Spinal cord (tissue), 10 donors: ENCODE measurements at places on chromosomes 16 and 17.

DNA sequence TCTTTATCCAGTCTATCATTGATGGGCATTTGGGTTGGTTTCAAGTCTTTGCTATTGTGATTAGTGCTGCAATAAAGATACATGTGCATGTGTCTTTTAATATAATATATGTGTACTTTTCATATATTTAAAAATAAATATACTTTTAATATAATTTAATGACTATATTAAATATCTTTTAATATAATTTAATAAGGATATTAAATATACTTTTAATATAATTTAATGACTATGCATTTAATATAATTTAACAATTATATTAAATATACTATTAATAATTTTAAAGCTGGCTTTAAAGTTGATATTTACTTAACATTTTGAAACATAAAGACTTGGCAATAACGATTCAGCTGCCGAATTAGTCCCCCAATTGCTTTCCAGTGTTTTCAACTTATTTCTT lies 1.2 kb downstream of the CCL23 start:
- no peak for DNase-seq

DNA sequence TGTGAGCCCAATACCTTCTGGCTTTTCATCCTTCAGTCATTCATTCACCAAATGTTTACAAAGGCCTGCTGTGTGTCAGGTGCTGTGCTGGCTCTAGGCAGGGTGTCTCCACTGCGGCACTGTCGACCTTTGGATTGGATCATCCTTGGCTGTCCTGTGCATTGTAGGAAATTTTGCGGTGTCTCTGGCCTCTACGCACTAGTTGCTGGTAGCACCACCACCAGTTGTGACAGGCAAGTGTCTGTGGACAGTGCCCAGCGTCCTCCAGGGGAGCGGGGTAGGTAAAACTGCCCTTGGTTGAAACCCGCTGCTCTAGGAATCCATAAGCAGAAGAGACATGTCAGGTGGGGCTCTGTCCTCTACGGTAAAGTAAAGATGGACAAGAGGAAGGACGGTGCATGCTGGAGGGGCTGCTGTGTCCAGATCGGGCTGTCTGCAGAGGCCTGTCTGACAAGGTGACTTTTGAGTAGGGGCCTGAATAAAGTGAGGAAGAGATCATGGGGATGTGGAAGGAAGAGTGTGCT lies 123.7 kb downstream of the SNX29 start:
- no peak for DNase-seq

DNA sequence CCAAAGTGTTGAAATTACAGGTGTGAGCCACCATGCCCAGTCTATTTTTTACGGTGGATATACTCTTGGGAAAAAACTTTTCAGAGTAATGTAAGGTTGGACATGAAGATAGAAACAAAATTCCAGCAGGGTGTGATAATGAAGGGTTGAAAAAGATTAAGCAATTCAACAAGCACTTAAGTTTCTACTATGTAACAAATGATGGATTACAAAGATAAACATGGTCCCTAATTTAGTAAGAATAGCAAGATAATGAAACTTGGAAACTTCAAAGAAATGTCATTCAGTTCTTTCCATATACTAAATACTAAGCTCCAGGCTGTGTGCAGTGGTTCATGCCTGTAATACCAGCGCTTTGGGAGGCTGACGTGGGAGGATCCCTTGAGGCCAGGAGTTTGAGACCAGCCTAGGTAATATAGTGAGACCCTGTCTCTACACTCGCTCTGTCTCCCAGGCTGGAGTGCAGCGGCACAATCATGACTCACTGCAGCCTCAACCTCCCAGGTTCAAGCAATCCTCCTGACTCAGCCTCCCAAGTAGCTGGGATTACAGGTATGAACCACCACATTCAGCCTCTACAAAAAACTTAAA lies 31.0 kb downstream of the PSMD12 start:
- DNase-seq = no peak

GRCh38 chr17:17411692-17412091 lies 65.1 kb upstream of the MED9 start:
- no peak for DNase-seq

GRCh38 chr17:59521465-59522126 lies 43.8 kb upstream of the DHX40 start:
- peak; percentile 62 for DNase-seq

GRCh38 chr17:49766918-49767530 lies 3.1 kb upstream of the FAM117A start:
- no peak for DNase-seq

DNA sequence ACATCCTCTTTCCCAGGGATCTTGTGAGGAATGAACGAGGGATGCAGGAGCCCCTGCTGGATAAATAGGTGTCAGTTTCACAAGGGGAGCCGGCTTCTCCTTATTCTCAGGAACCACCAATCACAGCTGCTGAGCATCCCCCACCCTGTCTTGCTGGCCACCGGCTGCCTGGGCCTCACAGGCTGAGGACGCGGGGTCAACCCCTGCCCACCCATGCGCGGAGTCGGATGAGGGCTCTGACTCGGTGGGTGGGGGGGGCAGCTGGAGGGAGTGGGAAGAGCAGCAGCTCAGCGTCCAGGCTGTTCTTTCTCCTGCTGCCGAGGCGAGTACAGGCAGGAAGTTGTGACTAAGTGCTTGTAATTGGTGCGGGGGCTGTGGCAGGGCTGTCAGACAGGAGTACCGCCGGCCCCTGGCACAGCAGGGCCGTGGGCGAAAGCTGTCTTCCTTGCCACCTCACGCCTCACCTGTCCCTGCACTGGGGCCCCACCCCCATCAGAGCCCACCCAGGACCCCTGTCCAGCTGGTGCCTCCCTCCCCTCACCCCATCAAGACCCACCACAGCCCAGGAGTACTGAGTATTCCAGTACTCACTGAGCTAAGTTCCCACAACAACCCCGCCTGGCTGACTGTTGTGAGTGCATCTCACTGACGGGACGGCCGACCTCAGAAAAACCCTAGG lies 11.0 kb upstream of the DPEP1 start:
- DNase-seq = peak; percentile 32

- DNase-seq = no peak
These were observed 2.9 kb downstream of the ATP6V0C start for GRCh38 chr16:2516391-2517240.

DNA sequence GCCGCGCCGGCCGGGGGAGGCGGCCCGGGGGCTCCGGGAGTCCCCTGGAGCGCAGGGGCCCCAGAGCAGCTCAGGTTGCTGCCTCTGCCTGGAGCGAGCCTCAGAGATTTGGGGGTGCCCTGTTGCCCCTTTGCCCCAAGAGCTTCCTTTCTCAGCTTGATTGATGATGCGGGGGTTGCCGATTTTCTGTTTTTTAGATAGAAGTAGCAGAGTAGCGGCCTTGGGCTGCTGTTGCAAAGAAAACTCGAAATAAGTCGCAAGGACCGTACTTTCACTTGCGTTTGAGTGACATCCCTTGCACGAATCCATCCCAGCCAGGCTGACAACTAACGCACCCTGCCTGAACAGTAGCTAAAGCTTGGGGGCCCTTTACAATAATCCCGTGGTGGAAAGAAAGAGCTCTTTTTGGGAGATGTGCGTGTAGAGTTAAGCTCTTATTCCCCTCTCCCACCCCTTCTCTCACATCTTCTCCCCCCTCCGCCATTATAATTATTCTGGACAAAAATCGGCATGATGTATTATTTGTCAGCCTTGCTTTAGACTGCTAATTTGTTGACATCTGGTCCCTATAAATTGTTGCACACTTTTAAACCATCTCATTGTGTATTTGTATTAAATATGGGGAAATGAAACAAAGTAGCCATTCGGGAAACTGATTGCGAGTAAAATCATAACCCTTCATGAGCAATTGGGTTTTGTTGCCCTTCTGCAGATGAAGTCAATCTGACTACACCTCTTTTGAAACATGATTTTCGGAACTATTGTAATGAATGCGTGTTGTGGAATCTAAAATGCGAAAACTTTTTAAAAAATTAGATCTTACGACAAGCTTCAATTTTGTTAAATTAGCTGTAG lies 873 bp downstream of the USP10 start:
- peak; percentile 56 for DNase-seq

DNA sequence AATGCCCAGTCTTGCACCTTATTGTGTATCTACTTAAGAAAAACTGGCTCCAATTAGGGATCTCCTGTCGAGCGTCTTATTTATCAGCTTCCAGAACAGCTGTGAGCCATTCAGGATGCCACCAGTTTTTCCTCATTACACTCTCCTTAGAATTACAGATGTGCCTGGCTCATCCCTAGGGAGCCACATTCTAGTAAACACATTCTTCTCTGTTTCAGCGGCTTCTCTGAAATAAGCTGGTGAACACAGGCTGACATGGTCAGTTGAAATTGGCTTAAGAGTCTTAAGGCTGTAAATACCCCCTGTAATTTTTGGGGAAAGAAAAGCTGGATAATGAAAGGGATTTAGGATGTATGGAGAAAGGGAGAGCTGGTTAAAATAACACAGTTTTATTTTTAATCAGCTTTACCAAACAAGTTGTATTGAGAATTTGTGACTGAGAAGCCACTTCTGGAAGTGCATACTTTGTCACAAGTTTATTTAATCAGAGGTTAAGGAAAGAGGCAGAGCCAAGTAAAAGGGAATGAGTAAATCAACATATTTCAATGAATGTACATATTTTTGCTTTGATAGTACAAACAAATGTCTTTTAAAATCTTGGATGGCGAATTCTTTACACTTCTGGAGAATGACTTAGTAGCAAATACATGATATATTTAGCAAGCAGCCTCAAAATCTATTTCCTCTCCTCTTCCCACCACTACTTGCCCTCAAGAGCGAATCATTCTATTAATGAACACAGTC lies 562.0 kb upstream of the GOT2 start:
- DNase-seq = peak; percentile 6

GRCh38 chr17:9037736-9038135 lies 16.4 kb downstream of the NTN1 start:
- DNase-seq = no peak

DNA sequence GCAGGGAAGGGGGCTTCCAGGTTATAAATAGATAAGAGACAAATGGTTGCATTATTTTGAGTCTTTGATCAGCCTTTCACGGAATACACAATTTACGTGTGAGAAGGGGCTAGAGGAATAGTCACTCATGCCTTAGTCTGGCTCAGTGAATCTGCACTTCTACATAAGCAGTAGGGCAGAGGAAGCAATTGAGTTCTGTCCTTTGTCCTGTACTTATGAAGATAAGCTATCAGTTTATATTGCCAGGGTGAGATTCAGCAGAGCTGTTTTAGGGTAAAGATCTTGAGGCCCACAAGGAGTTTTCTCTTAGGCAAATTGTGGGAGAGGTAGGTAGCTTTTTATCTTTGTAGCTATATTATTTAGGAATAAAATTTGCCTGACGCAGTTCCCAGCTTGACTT lies 33.3 kb downstream of the TOM1L1 start:
- no peak for DNase-seq

DNA sequence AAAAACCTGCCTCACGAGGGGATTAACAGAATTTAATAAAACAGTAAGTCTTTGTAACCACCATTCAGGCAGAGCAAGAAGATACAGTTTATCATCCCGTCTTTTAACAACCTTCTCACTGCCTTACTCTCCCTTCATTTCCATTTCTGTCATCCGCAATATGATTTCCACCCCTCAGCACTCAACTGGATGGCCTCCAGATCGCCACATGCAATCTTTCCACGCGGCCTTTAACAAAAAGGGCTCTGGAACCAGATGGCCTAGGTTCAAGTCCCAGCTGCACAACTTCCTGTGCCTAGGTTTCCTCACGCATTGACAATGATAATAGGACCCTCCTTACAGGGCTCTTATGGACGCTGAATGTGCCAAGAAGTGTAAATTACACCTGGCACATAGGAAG lies 103.6 kb downstream of the GAS7 start:
- DNase-seq = no peak

GRCh38 chr16:81846105-81846504 lies 67.0 kb downstream of the PLCG2 start:
- DNase-seq = no peak

DNA sequence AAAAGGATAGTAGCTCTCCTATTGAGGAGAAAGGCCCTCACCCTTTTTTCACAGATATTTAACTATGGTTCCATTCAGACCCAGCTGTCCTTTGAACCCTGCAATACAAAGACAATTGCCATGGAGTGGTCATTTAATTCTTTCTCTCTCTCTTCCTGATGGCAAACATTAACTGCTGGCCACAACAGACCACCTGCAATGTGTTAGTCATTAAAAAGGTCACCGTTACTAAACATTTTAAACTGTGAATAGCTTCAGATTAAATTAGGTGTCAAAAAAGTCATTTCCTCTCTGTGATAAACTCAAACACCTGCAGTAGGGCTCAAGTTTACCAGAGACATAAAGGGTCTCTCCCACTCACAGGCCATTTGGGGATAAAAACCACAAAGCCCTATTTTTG lies 697.2 kb downstream of the TOX3 start:
- no peak for DNase-seq

GRCh38 chr17:75364078-75364477 lies 41.4 kb downstream of the GRB2 start:
- no peak for DNase-seq

GRCh38 chr17:47204722-47205418 lies 4.3 kb upstream of the MYL4 start:
- DNase-seq = peak; percentile 53

- no peak for DNase-seq
These were observed 26.4 kb upstream of the ABR start for GRCh38 chr17:1206026-1206777.

GRCh38 chr16:53915452-53916160 lies 211.7 kb downstream of the FTO start:
- peak; percentile 53 for DNase-seq

- no peak for DNase-seq
These were observed 139.7 kb upstream of the CDH5 start for GRCh38 chr16:66226762-66227161.

DNA sequence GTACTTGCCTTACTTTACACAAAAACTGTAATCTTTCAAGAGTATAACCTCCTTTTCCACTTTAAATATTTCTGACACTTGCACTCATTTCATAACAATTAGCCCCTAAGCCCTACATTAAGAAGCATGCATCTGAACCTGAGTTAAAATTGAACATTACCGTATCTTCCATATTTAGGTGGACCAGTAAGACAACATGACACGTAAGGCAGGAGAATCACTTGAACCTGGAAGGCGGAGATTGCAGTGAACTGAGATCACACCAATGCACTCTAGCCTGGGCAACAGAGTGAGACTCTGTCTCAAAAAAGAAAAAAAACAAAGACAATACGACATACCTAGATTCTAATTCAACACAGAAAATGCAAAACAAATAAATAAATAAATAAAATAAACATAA lies 7.0 kb downstream of the PHF12 start:
- DNase-seq = no peak

DNA sequence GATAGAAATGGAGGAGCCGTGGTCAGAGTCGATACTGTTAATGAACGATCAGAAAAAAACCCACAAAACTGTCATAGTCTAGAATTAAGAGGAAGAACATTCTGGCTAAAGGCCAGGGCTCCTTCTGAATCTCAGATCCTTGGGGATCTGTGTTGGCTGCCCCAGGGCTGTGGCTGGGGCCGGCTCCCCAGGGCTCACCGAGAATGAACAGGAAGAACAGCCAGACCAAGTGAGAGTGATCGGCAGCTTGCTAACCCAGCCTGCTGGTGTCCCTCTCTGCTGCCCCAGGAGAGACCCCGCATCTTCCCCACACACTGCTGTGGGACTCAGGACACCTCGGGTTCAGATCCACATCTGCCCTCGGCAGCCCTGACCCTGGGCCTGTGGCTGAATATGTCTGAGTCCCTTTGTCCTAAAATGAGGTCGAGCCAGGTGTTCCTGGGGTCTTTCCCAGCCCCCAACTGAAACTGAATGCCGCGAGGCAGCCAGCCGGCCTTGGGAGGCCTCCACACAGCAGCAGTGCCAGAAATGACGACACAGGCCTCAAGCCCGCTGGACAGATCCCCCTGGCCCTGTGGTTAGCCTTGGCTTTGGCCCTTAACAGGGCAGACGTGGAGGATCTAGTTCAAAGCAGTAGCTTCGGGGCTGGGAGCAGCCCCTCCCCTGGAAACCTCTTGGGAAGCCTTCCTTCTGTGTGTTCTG lies 23.9 kb upstream of the CLEC18A start:
- no peak for DNase-seq

- DNase-seq = no peak
These were observed 43.7 kb downstream of the RND2 start for GRCh38 chr17:43068570-43069367.
